ENCODE measurements at places on chromosomes 1 and 21.

DNA sequence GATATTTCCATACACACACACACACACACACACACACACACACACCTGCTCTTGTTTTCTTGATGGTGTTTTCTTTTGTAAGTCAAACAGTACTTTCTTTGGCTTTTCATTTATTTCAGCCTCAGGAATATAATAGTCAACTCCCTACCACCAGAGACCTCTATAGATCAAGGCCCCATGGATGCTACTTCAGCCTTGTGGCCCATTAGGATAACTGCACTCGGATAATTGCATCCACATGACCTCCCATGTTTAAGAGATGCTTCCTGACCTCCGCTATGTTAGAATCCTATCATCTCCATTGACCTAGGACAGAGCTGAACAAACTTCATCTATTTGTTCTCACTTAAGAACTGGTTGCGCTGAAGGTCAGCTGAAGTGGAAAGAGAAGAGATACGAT is 1094.0 kb upstream of the B3GALT2 start:
- DNase-seq: no peak

DNA sequence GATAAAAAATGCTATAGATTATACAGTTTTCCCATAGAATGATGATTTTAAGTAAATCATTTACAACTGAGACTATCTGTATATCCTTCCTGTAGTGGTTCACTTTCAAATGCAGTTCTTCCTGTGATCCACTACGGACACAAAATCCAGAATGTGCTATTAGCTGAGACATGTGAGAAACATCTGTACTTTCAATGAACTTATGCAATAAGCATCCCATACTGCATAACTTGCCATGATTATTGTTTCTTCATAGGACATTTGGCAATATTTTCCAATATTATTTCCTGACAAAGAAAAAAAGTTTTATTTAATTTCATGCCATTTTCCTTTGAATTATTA is 83.5 kb upstream of the PRDX6 start:
- DNase-seq: no peak

- no peak for DNase-seq
Measured at GRCh38 chr21:34579411-34579810, 35.5 kb downstream of the RCAN1 start.

- no peak for DNase-seq
Measured at GRCh38 chr21:32306021-32306780, 7.5 kb downstream of the MRAP start.

DNA sequence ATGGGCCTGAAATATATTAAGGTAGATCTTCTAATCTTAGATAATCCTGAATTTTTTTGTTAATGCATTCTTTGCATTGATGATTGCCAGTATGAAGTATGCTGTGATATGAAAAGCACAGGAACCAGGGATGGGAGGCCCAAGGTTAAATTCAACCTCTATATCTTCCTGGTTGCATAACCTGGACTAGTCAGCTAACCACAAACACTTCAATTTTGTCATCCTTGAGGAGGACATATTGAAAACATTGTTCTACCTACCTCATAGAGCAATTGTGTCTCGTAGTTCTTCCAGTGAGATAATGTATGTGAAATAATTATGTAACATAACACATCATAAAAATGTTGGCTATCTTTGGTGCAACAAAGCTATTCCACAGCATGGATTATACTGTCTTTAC is 25.6 kb downstream of the PDC start:
- no peak for DNase-seq

DNA sequence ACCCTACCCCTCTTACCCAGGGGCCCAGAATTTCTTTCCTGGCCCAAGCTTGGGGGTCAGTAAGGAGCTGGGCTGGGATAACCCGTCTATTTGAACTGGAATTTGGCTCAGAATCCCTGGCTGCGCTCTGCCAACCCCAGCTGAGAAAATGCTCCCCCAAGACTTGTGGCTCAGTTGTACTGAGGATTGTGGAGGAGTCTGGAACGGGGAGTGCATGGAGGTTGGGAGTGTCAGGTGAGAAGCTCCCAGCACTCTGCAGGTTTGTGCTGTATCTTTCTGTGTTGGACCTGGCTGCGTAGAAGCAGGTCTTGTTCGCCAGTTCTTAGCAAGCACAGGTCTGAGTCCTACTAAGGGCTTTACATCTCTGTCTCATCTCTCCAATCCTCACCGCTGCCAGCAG is 1.6 kb downstream of the TCEA3 start:
- DNase-seq: no peak

GRCh38 chr21:38321568-38321967 is 64.8 kb downstream of the KCNJ15 start:
- DNase-seq: no peak

- no peak for DNase-seq
Measured at GRCh38 chr1:36487906-36488305, 5.2 kb upstream of the CSF3R start.

DNA sequence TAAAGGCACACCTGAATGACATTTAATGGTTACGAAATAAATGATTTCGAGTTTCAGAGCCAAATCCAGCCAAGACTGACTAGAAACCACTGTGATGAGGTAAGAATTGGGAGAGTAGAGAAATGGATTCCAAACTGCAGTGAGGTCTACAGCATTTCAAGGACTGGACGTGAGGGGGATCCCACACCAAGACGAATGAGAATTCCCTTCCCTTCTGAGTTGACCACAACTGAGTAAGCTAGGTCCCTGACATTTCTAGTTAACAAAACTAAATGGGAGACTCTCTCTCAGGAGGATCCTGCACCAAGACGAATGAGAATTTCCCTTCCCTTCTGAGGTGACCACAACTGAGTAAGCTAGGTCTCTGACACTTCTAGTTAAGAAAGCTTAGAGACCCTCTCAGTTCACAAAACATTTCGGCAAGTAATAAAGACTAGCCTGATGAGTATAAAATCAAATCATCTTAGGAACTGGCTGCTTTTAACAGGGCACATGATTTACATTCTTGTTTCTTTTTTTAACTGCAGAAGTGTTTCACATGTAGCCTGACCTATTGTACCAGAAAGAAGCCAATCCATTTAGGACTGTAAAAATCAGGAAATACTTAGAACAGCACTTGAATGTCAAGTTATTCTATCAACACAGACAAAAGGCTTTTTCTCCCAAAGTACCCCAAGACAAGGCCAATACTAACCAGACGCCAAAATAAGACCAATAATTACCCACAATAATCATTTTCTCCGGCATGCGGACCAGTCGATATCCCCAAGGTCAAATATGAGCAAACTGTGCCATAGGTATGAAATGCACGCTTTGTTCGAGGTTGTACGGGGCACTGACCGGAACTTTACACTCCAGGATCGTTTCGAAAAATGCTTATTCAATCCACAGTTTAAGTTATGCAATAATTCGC is 1.4 kb upstream of the SPATA1 start:
- no peak for DNase-seq

DNA sequence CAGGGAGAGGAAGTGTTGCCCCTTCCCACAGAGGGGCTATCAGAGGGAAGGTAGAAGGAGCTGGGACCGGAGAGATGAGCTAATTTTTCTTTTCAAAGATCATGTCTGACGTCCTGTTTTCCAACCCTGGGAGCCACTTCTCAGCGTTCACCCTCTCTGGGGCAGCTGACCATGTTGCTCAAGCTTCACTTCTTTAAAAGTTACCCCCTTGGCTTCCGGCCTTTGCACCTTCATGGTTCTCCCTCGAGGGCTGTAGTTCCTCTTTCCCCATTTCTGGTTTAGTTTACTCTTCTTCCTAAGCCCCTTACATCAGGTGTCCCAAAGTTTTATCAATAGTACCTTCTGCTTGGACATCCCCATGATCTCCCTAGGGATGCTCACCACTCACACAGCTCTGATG is 23.8 kb upstream of the CSF1 start:
- no peak for DNase-seq

- DNase-seq: no peak
Measured at GRCh38 chr1:22143065-22144033, at the start of gene WNT4. WNT4 (minus strand) TSS chr1:22143097; CDS start chr1:22142922, 175 bp downstream.

- DNase-seq: no peak
Measured at GRCh38 chr1:54506594-54506993, 41.4 kb upstream of the ACOT11 start.

DNA sequence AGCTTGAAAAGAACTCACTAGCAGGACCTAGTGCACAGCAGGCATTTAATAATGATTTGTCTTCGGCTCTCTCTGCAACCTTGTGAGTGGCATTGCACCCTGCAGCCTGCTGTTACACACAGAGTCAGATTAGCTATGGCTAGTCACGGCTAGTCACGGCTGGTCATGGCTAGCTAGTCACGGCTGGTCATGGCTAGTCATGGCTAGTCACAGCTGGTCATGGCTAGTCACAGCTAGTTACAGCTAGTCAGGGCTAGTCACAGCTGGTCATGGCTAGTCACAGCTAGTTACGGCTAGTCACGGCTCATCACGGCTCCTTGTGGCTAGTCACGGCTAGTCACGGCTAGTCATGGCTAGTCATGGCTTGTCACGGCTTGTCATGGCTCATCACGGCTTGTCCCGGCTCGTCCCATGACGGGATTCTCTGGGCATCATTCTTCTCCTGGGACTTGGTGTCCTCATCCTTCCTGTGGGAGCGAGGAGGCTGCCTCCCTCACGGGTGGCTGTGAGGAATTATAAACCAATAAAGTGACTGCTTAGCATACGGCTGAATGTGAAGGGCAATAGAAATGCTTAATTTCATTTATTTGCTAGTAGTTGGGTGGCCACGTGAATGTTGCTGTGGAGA is 12.5 kb upstream of the KIF26B start:
- no peak for DNase-seq

DNA sequence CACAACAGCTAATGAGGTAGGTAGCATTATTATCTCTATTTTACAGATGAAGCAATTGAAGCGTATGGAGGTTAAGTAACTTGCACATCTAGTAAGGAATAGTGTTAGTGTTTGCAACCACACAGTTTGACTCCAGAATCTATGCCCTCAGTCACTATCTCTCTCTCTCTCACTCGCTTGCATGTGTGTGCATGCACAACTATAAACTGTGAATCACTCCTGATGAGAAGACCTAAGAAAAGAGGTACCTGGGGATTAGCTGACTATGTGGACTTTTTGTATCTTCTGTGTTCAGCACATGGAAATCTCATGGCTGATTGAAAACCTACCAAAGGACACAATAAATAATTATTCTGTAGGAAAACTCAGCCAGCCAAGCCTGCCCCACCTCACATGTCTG is 295.5 kb downstream of the BRINP2 start:
- DNase-seq: no peak

DNA sequence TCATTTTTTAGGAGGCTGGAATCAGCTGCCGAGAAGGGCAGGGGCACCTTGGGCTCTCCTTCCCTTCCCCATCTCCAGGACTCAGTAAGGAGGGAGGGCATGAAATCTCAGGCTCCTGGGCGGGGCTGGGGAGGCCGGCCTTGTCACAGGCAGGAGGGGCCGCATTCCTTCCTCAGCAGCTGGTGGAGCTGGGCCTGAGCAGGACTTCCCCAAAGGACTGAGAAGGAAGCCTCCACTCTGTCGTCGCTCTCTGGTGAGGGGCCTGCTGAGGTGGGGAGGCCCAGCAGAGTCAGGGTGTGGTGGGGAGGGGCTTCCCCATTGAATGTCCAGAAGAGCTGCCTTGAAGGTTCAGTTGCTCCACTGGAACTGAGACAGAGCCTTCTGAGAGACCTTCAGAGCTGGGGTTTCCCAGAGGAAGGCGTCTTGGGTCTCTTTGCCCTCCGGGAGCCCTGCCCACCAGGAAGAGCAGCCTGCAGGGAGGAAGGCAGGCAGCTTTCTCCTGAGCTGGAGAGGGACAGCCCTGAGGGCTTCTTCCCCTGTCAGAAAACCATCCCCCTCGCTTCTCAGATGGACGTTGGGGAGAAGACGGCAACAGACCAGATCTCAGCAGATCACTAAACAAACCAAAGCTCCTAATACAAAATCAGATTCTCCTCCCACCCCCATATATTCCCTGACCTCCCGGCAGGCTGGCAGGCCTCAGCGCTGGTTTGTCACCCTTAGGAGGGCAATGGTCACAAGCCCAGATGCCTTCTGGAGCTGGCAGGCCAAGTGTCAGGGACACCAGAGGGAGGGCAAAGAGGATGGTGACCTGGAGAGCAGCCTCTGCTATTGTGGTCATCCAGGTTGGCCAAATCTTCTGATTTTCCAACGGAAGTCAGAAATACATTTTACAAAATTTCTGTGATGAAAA is 10.7 kb downstream of the KCNA10 start:
- DNase-seq: no peak

DNA sequence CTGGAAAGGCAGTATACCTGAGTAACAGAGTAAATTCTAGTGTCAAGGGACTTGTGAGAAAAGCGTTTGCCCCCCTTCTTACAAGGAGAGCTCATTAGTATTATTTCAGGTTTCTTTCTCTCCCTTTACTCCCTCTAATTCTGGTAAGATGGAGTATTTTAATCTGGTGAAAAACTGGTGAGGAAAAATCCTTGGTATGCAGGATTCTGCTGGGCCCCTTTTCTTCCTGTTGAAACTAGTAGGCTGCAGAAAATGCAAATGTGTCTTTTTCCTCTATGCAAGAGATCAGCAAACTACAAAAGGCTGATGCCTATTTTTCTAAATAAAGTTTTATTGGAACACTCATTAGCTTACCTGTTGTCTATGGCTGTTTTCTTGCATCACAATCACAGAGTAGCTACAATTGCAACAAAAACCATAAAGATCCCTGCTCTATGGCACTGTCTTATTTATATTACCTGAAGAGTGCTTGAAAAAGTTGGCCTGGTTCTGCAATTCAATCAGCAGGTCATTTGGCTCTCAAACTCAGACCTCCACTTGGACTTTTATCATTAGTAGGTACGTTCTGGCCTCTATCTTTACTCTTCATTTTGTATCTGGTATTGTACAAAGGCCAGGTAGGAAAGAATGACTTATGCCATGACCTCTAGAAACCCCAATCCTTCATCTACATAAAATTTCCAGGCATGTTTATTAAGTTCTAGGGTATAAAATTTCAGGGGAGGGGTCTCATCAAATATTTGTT is 109.6 kb downstream of the AKT3 start:
- DNase-seq: no peak

- DNase-seq: peak; percentile 31
Measured at GRCh38 chr1:224922404-224923164, 6.9 kb upstream of the DNAH14 start.

DNA sequence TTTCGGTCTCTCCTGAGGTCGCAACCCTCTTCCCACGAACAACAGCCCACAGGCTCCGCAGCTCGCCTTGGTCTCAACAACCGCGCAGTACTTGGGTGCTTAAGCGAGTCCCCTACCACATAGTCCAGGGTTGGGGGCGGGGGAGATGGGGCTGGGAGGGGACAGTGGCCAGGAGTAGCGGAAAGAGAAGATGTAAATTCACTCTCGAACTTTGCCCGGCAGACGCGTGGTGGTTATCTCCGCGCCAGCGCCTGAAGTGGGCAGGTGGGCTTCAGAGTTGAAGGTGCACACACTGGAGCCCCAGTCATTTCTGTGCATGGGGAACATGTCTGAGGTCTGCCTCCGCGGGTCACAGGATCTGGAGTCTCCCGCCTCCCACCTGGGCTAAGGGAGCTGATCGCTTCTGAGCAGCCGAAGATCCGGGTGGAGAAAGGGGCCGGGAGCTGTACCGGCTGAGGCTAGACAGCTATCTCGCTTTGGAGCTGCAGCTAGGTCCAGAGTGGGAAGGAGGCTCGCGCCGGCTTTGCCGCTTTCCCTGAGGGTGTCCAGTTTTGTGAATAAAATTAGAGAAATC is 4.3 kb upstream of the FOXD2 start:
- DNase-seq: no peak

- DNase-seq: no peak
Measured at GRCh38 chr1:31839662-31840343, 24.0 kb upstream of the SPOCD1 start.

GRCh38 chr1:7458946-7459345 is 312.1 kb upstream of the VAMP3 start:
- no peak for DNase-seq

GRCh38 chr1:202858331-202858730 is 30.6 kb downstream of the RABIF start:
- DNase-seq: no peak

All from NCI-H748 treated with DMSO at 0.1 percent for 48 hours (cell line).